ENCODE measurements at places on chromosomes 5 and 9. TPM values are rescaled to one million over a fixed set of nuclear protein-coding genes. Genes with fewer than 3 reads are reported as not detected.
A peak's percentile ranks its signal among the peaks of the same experiment; 100 is the strongest.

- no peak for DNase-seq
Measured at GRCh38 chr5:159058716-159059636, 40.7 kb downstream of the EBF1 start.

DNA sequence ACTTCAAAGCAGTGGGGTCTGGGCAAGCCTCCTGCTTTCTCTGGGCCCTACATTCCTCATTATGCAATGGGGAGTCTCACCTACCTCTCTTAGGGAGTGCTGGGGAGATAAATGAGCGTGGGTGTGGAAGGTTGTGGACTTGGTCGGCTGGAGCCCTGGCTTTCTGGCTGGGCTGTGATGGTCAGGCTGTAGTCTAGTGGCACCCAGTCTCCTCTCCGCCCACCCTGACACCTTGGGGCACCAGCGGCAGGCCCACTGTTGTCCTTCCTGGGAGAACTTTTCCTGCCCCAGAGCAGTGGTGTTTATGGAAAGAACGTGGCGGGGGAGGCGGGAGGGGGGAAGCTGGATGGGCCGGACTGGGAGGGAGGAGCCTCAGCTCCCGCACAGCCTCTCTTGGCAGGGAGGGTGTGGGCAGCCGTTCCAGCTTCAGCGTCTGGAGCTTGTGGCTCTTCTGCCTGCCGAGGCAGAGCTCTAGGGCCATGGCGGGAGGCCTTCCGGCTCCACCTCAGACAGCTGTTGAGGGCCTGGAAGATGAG is 4.1 kb downstream of the PTGS1 start:
- no peak for DNase-seq

GRCh38 chr5:169571355-169571754 is 12.2 kb upstream of the SPDL1 start:
- no peak for DNase-seq

NUTM2G gene
- total RNA-seq, result not detected

- no peak for DNase-seq
Measured at GRCh38 chr9:28909526-28909925, 1336.2 kb upstream of the C9orf72 start.

LYRM7 gene
- total RNA-seq, result 12.0 TPM

DNA sequence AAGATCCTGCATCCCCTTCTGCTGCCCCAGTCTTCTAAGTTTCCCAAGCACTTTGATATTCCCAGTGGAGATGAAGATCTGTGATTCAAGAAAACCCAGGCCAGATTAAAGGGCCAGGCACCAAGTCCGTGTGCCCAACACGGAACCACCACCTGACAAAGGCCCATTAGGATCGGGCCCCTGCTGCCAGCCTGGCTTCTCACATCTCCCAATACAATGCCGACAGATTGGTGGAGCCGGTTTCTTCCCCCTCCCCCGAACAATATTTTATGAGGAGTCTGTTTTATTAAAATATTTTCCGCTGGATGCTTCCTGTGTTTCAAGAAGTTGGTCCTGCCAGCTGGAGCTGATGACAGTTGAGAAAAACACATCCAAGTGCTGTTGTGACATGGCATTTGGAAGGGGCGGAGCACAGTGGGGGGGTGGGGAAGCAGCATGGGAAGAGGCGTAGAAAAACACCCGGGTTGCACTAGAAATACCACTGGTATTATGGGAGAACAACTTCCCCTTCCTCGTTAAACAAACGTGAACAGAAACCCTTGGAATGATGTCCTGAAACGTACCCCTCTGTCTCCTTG is 45.0 kb downstream of the CRB2 start:
- no peak for DNase-seq

GRCh38 chr5:33088176-33088575 is 352.6 kb upstream of the TARS1 start:
- DNase-seq, result no peak

- no peak for DNase-seq
Measured at GRCh38 chr5:77683171-77683732, 44.7 kb upstream of the OTP start.

- DNase-seq, result no peak
Measured at GRCh38 chr9:16331031-16331430, 539.4 kb downstream of the BNC2 start.

GRCh38 chr5:1300581-1301083 is 5.8 kb upstream of the TERT start:
- DNase-seq, result no peak

- DNase-seq, result no peak
Measured at GRCh38 chr9:111965566-111966019, 69.0 kb downstream of the UGCG start.

DNA sequence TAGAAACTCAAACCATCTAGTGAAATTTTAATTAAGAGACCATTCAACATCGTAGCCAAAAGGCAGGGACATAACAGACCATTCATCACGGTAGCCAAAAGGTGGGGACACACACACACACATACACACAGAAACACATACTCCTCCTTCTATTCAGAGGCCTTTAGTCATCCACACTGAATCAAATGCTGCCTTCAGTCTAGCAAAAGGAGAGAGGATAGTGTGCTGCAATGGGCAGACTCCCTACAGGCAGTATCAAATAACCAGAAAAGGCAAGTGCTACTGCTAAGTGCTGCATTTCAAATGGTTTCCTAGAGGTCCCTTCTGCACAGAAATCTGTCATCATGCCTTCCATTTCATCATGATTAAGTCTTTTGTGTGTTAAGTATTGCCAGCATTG is 303.9 kb downstream of the TRIM32 start:
- no peak for DNase-seq

DNA sequence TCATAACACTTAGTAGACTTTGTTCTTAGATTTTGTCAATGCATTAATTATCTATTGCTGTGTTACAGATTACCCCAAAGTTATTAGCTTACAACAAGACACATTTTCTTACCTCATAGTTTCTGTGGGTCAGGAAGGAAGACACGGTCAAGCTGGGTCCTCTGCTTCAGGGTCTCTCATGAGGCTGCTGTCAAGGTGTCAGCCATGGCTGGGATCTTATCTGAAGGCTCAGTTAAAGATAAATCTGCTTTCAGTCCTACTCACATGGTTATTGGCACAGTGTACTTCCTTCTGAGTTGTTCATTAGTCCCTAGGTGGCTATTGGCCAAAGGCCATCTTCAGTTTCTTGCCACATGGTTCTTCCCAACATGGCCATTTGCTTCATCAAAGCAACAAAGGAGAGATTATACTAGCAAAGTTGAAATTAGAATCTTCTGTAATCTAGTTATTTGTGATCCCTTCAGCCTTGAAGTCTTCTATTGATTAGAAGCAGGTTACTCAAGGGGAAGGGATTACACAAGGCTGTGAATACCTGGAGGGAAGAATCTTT is 25.2 kb downstream of the TDRD7 start:
- no peak for DNase-seq

- no peak for DNase-seq
Measured at GRCh38 chr5:39420482-39421145, 4.2 kb downstream of the DAB2 start.

DNA sequence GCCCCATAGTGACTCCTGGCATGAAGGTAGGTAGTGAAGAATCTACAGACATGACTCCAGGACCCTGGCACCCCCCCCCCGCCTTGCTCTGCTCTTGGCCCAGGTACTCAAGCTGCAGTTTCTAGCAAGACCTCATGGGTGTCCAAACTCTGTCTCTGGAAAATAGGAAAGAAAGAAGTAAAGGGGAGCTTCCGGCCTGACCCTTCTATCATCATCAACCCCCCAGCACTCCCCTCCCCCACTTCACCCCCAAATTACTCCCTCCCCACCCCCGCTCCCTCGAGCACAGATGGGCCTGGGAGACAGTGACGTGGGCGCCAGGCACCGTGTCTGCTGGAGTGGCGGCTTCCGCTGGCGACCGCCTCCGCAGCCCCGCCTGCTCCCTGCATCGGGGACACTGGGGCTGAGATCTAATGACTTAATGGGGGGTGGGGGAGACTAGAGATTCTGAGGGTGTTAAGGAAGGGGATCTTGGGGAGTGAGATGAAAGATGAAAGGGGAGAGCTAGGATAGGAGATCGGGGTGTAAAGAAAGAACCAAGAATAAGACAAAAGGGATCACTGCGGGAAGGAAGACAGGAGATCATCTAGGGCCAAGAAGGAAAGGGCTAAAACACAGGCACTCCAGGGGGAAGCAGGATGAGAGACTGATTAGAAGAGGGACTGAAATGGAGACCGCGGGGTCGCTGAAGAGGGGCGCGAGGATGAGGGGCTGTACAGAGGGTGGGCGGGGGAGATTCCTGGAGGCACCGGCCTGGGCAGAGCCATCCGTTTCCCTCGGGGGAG is 1.1 kb upstream of the DNAJB5 start:
- peak; percentile 48 for DNase-seq

DNA sequence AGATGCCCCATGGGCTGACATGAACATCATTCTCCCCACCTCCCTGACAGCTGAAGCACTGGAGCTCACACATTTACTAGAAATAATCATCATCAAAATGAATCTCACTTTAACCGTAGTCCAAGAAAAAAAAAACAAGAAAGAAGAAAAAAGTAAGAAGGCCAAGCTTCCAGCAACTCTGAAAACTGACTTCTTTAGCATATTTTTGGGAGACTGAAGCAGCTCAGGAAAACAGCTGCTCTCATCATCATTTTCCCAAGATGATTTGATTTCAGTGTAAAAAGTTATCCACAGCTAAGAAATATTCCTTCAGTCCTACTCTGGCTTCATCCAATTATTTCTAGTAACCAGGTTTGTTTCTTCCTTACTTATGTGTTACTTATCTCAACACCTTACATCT is 91.7 kb downstream of the GLDC start:
- DNase-seq, result no peak

DNA sequence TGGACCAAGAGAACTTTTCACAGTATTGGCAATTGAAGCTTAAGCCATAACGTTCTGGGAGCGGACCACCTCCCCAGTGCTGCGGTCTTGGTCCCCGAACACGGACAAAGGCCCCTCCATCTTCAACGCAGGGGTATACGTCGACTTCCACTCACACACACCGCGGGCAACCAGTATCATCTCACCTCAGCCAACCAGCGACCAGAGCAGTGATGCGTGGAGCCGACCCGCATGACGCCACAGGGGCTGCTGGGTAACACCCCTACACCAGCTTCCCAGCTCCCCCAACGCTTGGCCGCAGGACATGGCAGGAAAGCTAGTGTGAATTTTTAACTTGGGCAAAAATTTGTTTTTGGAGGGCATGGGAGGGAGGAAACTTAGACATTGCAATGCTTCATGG is 77.3 kb upstream of the PLCXD3 start:
- no peak for DNase-seq

DNA sequence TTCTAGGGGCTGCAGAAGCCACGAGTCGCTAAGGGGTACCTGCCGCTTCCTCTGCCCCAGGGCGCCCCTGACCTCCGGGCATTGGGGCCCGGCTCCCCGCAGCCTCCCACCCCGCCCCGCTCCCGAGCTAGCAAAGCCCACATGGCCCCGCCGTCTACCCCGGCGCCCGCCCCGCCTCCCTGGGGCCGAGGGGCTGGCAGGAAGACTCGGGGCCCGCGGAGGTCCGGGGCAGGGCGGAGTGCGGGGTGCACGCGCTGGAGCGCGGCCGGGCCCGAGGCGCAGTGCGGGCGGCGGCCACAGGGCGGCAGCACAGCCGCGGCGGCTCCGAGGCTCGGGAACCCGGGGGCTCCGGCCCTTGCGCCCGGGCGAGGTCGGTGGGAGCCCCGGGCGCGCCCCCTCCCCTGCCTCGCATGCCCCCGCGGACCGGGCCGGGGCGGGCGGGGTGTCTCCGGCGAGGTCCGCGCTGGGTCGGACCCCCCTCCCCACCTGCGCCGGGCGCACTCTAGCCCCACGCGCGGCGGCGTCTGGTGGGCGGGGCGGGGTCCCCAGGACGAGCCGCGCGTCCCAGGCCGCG is 6.7 kb downstream of the NRARP start:
- DNase-seq, result peak; percentile 36

TAL2 gene
- total RNA-seq, result not detected

ELL2 gene
- total RNA-seq, result 14.7 TPM
